Stimulated activated CD4-positive, alpha-beta T cell treated with anti-CD3 and anti-CD28 coated beads, Interleukin-1b, Interleukin-23, amount 100 ng/mL, for 24 hours (primary cell): ENCODE measurements at places on chromosomes 4 and X.

GRCh38 chr4:80913381-80913780 lies 117.1 kb upstream of the BMP3 start:
- no peak for DNase-seq

- DNase-seq, result no peak
Observed at GRCh38 chrX:17000751-17001150, 54.3 kb downstream of the REPS2 start.

GRCh38 chr4:176885224-176885623 lies 92.5 kb upstream of the VEGFC start:
- DNase-seq, result no peak

- no peak for DNase-seq
Observed at GRCh38 chr4:89284828-89285227, 22.8 kb downstream of the GPRIN3 start.

GRCh38 chr4:128288689-128289106 lies 1.1 kb upstream of the PGRMC2 start:
- no peak for DNase-seq

GRCh38 chrX:48676893-48677270 lies 6.7 kb upstream of the WAS start:
- DNase-seq, result no peak
